Stimulated activated CD4-positive, alpha-beta T cell treated with anti-CD3 and anti-CD28 coated beads, Interleukin-2, amount 100 ng/mL, for 48 hours (primary cell): ENCODE measurements at places on chromosomes 1 and 21.

DNA sequence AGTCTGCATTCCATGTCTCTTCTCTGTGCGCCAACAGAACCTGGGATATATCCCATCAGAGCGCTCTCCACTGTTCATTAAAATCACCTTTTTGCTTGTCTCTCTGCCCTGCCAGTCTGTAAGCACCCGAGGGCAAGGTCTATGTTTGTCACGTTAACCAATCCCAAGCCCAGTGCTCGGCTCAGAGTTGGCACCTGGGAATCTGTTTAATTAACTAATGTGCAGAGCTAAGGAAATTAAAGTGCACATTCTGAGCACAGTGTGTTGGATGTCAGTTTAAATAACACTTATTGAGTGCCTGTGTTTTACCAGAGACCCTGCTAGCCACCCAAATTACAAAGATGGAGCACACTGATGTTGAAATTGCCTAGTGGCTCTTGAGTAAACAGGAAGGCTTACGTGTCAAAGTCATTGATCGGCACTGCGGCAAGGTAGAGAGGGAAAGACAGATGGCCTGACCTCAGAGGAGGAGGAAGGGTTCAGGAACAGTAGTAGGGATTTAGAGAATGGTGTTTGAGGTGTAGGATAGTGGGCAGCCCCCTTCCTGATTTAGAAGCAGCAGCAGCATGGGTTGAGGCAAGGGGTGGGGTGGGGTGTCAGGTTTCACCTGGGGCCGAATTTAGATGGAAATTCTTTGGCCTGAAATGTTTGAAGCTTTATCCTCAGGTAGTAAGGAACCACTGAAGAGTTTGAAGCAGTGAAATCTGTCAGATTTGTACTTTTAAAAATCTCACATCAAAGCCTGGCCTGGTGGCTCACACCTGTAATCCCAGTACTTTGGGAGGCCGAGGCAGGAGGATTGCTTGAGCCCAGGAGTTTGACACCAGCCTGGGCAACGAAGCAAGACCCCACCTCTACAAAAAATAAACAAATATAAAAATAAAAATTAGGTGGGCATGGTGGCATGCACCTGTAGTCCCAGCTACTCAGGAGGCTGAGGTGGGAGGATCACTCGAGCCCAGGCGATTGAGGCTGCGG is 7.7 kb downstream of the ARMH1 start:
- no peak for DNase-seq

DNA sequence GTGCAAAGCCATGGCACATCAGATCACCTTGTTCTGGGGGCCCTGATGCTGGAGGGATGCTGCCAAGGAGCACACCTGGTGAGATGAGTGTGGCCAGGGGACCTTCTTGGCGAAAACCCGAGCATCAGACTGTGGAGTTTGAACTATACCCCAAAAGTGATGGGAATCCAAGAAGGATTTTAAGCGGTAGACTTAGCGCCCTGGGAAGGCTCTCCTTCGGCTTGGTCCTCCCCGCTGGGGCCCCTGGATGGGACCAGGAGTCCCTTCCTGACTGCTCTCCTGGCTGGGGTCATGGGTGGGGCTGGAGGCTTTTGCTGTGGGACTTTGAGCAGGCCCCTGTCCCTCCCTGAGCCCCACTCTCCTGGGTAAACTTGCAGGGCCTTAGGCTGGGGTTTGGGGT is 10.5 kb downstream of the ZNF362 start:
- no peak for DNase-seq

DNA sequence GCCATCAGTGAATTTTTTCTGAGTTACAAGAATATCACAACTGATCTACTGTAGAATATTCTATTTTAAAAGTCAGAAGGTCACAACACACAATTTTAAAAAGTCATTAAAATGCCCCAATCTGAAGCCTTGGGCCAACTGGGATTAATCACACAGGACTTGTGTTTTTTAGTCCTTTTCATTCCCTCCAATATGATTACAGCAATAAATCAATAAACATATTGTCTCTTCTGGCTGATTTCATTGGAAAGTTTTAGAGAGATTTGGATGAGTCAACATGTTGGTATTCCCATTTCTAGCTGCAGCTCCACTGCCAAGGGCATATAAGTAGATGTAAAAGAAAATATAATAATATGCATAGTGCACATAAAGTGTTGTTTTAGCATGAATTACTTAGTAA is 85.8 kb downstream of the NIBAN1 start:
- no peak for DNase-seq

- DNase-seq: no peak
These were observed 26.5 kb downstream of the CXADR start for GRCh38 chr21:17539323-17539722.

GRCh38 chr21:37395961-37396360 is 29.4 kb downstream of the DYRK1A start:
- DNase-seq: no peak

- DNase-seq: no peak
These were observed 16.0 kb downstream of the NPHP4 start for GRCh38 chr1:5976231-5976630.

- no peak for DNase-seq
These were observed 31.4 kb downstream of the SZRD1 start for GRCh38 chr1:16398371-16398953.

DNA sequence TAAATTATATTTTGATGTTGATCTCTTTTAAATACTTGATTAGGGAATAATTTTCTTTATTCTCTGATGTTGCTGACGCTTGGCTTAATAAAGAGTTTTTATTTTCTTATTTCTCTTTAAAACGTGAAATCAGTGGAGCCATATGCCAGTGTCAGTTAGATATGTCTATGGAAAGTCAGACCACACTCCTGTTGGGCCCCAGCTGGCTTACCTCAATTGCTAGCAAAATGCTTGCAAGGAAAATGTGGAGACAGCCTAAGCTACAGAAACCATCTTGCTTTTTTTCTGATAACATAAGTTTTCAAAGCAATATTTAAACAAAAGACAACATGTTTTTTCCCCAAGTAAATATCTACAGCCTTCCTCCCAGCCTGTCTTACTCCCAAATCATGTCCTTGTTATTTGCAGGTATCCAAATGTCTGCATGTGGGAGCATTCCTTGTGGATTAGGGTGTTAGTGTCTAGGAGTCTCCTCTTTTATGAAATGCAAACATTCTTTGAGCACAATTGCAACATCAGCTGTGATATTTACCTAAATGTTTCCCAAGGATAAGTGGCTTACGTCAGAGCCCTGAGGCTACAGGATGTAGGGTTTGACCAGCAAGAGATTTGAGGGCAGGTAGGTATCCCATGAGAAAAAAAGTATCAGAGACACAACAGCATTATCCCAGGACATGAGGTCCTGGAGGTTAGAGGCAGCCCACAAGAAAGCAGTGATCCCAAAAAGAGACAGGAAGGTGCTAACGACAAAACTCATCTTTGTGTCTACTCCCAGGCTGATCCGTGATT is 117.2 kb upstream of the KCNJ15 start:
- DNase-seq: no peak

DNA sequence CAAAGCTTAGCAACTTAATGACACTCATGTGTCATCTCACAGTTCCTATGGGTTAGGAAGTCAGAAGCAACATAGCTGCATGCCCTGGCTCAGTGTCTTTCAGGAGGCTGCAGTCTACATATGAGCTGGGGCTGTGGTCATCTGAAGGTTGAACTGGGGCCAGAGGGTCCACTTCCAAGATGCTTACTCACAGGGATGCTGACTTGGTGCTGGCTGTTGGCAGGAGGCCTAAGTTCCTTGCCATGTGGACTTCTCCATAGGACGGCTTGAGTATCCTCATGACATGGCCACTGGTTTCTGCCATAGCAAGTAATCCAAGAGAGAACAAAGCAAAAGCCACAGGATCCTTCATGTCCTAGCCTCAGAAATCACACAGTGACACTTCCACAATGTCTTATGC is 12.1 kb upstream of the FAM43B start:
- no peak for DNase-seq

GRCh38 chr1:63683759-63684158 is 90.1 kb upstream of the ROR1 start:
- DNase-seq: no peak

GRCh38 chr1:35172022-35172421 is 20.9 kb downstream of the SFPQ start:
- DNase-seq: no peak

DNA sequence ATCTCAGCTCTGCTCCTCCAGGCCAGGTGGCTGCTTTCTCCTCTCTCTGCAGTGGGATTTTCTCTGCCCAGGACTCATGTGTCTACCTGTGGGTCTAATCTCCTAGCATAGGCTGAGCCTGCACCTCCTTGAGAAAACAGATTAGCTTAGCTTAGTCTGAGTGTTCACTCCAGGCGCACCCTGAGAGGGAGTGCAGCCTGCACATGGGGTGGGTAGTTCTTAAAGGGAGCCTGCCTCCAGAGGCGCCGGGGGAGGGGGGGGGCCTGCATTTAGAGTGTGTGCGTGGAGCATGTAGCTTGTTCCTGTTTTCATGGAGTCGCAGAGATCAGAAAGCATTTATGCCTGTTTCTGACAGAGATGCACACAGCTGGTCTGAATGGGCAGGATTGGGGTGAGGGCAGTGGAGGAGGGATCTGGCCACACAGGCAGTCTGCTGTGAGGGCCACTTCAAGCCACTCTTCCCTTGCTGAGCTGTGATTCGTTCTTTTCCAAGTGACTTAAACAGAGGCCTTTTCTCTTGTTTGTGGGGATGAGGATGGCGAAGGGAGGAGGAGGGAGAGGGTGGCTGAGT is 45.2 kb downstream of the GALNT2 start:
- no peak for DNase-seq
